NCI-H187 (cell line): ENCODE measurements at places on chromosomes 5 and 9.

GRCh38 chr5:14597080-14597479, 15.5 kb downstream of the OTULINL start:
- DNase-seq = no peak

DNA sequence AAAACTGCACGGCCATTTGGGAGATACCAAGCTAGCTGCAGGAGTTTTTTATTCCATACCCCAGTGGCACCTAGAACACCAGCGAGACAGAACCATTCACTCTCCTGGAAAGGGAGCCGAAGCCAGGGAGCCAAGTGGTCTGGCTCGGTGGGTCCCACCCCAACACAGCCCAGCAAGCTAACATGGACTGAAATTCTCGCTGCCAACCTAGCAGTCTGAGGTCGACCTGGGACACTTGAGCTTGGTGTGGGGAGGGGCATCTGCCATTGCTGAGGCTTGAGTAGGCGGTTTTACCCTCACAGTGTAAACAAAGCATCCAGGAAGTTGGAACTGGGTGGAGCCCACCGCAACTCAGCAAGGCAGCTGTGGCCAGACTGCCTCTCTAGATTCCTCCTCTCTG, 108.9 kb upstream of the CHD1 start:
- DNase-seq = no peak

DNA sequence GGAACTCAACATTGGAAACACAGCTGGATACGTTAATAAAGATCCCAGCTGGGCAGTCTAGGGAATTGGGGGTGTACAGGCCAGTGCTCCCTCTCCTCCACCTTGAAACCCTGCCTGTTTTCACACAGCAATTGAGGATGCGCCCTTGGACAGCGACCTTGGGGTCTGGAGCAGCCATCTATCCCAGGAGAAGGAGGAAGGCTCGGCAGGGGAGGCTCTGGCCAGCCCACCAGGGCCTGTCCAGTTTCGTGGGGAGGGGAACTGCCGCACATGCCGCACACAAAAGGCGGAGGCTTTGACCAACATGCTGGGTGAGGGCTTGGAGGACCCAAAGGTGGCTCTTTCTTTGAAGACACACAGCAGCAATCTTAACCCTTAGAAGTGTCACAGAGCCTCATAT, 1.4 kb downstream of the COL23A1 start:
- DNase-seq = no peak

GRCh38 chr5:151158287-151158661, 695 bp upstream of the ANXA6 start:
- no peak for DNase-seq

- DNase-seq = no peak
These were observed 169.8 kb downstream of the SEMA6A start for GRCh38 chr5:116404792-116405191.

- DNase-seq = no peak
These were observed 25.8 kb upstream of the CER1 start for GRCh38 chr9:14748373-14748772.

DNA sequence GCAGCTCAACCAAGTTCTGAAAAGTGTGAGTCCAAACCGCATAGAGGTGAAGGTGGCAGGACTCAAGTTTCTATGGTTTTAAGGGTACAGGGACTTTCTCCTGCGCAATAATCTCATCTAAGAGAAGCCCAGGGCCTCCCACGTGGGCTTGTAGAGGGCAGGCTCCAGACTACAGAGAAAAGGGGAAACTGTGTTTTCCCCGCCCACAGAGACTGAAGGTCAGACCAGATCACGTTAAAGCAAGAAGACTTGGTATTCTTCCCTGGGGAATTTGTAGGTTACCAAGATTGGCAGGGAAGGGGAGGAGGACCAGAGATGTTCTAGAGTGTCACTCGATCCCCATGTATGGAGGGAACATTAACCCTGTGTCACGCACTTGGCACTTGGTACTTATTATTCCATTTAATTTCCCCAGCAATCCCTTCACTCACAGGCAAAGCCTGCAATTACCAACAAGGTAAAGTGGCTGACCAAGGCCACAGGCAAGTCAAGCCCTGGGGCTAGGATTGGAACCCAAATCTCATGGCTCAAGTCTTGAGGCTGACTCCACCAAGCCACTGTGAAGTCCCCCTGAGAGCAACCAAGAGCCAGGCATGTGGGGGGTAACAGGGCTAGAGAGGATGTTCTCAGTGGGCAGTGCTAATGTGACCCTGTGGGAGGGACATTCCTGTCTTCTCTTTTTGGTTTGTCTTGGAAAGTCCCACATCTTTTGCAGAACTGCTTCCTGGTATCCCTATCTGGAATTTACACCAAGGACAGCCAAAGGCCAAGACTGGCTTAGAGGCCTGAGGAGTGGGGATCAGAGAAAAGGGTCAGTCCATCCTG, 18.3 kb upstream of the NEK6 start:
- no peak for DNase-seq

DNA sequence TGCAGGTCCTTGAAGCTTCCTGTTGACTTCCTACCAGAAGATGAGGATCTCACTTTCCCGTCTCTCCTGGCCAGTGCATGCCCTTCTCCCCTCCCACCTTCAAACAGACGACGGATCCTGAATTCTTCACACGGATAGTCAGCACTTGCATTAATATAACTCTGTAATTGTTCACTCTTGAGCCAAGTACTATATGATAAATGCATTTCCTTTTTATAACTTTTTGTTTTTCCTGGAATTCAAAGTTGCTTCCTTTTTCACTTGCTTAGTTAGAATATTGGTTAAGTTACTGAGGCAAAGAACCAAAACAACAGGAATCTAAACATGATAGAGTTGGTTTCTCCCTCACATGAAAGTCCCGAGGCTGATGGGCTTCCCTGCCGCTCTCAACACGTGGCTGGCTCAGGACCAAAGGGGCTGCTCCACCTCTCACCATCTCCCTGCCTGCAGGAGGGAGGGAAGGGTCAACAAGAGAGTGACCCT, 20.2 kb upstream of the EGFL7 start:
- no peak for DNase-seq

- DNase-seq = no peak
These were observed 89.0 kb upstream of the IRX2 start for GRCh38 chr5:2840372-2840915.

GRCh38 chr9:108535526-108535925, 320.3 kb downstream of the ACTL7B start:
- DNase-seq = no peak

GRCh38 chr5:21919414-21920022, 933.6 kb downstream of the CDH12 start:
- DNase-seq = peak; percentile 36

- no peak for DNase-seq
These were observed 6.8 kb downstream of the DCAF12 start for GRCh38 chr9:34119713-34120112.
